ENCODE measurements at places on chromosomes 6 and 20. TPM values are rescaled to one million over a fixed set of nuclear protein-coding genes. Genes with fewer than 3 reads are reported as not detected.

KIF25 gene
- polyA plus RNA-seq: not detected

HDGFL1 gene
- polyA plus RNA-seq: not detected

CNPY3 gene
- 26.4 TPM for polyA plus RNA-seq

TAGAP gene
- not detected for polyA plus RNA-seq

NFATC2 gene
- not detected for polyA plus RNA-seq

TFAP2C gene
- polyA plus RNA-seq: not detected

DLK2 gene
- polyA plus RNA-seq: 19.8 TPM

PRSS35 gene
- polyA plus RNA-seq: 0.32 TPM

FABP7 gene
- 27.7 TPM for polyA plus RNA-seq

ZNF311 gene
- 4.7 TPM for polyA plus RNA-seq

GLP1R gene
- not detected for polyA plus RNA-seq

SYTL3 gene
- 3.8 TPM for polyA plus RNA-seq

MAN1A1 gene
- 5.6 TPM for polyA plus RNA-seq

LPIN3 gene
- 0.44 TPM for polyA plus RNA-seq

HRH3 gene
- 2.8 TPM for polyA plus RNA-seq

PDE7B gene
- polyA plus RNA-seq: 5.9 TPM

TUBB2B gene
- 3,711 TPM for polyA plus RNA-seq

CLPSL1 gene
- not detected for polyA plus RNA-seq

DDR1 gene
- polyA plus RNA-seq: 196 TPM

OOEP gene
- polyA plus RNA-seq: not detected

EFCAB8 gene
- polyA plus RNA-seq: not detected

GCM1 gene
- not detected for polyA plus RNA-seq

TBX18 gene
- polyA plus RNA-seq: not detected

PMEPA1 gene
- polyA plus RNA-seq: 5.0 TPM

GDAP1L1 gene
- polyA plus RNA-seq: 216 TPM

MEP1A gene
- polyA plus RNA-seq: not detected

ADGRF5 gene
- polyA plus RNA-seq: not detected

AHI1 gene
- 54.7 TPM for polyA plus RNA-seq

ADGRF1 gene
- polyA plus RNA-seq: not detected

NHLRC1 gene
- 1.2 TPM for polyA plus RNA-seq

RBPJL gene
- polyA plus RNA-seq: not detected

ECT2L gene
- polyA plus RNA-seq: not detected

GGT7 gene
- polyA plus RNA-seq: 45.4 TPM

GJA10 gene
- polyA plus RNA-seq: not detected

SSTR4 gene
- polyA plus RNA-seq: not detected

CDK19 gene
- 39.0 TPM for polyA plus RNA-seq

SOX18 gene
- 0.12 TPM for polyA plus RNA-seq

HLA-DRB1 gene
- not detected for polyA plus RNA-seq

RHAG gene
- not detected for polyA plus RNA-seq

MCHR2 gene
- not detected for polyA plus RNA-seq

COL21A1 gene
- polyA plus RNA-seq: not detected

GABRR1 gene
- polyA plus RNA-seq: 0.36 TPM

CPNE5 gene
- 9.5 TPM for polyA plus RNA-seq
